Stimulated activated CD4-positive, alpha-beta T cell treated with anti-CD3 and anti-CD28 coated beads, Interleukin-15, amount 100 ng/mL, for 48 hours (primary cell): ENCODE measurements at places on chromosomes 11 and 22.

DNA sequence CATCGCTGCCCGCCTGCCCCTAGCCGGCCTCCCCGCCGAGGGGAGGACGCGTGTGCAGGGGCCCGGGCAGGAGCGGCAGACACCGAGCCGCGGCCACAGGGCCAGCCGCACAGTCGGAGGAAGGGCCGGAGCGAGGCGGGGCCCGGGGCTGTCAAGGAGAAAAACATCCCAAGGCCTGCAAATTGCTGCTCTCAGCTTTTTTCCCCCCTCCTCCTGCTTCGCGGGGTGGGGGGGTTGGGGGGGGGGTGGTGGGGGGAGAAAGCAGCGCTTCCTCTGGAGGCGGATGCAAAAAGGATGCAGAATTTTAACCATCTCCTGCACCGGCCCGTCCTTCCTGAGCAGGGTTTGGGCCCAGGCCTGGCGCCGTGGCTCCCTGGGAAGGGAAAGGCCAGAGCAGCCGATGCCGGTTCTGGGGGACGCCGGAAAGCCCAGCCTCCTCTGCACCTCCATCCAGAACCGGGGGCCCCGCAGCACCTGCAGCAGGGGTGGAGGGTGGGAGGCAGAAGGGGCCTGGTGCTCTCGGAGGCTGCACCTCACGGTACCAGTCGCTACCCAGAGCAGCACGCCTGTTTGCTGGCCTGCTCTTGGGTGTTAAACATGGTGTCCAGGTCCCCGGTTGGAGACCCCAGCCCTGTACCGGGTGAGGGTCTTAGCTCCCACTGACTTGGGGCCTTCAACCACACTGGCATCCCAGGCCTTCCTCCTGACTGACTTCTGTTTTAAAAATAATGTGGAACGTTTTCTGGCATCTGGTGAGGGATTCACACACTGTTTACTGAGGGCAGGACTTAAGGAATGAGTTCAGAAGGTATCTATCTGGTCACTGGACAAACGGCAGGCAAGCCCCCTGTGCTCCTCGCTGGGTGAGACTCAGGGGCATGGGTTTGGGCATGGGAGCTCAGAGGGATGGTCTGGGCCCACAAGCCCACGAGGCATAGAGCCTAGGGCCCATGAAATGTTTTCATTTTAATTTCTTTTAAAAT, 77.4 kb upstream of the WNT7B start:
- DNase-seq = no peak

- DNase-seq = no peak
These were observed 4.3 kb upstream of the LRP5 start for GRCh38 chr11:68308068-68308467.

GRCh38 chr11:132601875-132602274, 930.4 kb downstream of the OPCML start:
- no peak for DNase-seq

DNA sequence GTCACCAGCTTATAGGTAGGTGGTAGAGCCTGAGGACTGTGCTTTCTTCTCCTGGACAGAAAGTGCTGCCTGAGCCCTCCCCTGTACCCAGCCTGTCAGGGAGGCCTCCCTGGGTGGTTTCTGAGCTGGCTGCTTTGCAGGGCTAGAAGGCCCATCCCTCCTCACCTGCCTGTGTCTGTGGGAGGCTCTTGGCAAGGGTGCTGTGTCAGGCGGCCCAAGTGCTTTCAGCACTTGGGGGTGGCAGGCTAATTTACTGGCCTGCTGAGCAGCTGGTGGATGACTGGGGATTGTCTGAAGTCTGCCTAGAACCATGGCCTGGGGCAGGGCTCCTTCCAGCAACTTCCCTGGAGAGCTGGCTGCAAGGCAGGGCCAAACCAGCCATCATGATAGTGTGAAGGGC, 139.0 kb upstream of the NAV2 start:
- DNase-seq = no peak

- DNase-seq = no peak
These were observed 24.8 kb upstream of the POU2AF2 start for GRCh38 chr11:111220721-111221120.

DNA sequence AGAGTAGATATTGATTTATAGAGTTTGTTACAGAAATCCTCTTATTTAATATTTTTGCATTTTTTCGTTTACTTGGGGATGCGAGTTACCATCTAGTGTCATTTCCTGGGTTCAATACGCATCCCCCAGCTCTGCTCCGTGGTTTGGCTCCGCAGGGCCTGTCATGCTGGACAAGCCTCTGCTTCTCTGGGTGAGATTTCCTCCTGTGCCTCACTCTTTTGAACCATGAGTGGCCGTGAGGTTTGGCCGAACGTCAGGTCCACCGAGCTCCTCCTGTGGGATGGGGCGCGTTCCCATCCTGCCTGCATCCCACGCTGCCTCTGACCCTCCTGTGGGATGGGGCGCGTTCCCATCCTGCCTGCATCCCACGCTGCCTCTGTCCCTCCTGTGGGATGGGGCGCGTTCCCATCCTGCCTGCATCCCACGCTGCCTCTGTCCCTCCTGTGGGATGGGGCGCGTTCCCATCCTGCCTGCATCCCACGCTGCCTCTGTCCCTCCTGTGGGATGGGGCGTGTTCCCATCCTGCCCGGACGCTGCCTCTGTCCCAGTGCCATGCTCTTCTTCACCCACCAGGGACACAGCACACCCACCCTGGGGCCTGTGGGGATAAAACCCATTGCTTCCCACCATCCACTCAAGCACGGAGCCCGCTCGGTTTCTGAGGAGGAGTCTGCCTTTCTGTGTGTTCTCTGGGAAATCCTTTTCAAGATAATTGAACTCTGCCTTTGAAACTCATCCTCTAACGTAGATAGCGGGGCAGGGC, 506.8 kb downstream of the BRD1 start:
- no peak for DNase-seq

GRCh38 chr11:17459236-17459896, 17.3 kb downstream of the ABCC8 start:
- no peak for DNase-seq

- no peak for DNase-seq
These were observed 11.3 kb upstream of the SYT7 start for GRCh38 chr11:61592176-61592575.

- DNase-seq = no peak
These were observed 2.9 kb downstream of the TUB start for GRCh38 chr11:8083871-8084281.

- no peak for DNase-seq
These were observed 865 bp downstream of the RBM14 start for GRCh38 chr11:66617155-66617834.

GRCh38 chr22:42791721-42792452, 65.2 kb downstream of the ARFGAP3 start:
- no peak for DNase-seq

DNA sequence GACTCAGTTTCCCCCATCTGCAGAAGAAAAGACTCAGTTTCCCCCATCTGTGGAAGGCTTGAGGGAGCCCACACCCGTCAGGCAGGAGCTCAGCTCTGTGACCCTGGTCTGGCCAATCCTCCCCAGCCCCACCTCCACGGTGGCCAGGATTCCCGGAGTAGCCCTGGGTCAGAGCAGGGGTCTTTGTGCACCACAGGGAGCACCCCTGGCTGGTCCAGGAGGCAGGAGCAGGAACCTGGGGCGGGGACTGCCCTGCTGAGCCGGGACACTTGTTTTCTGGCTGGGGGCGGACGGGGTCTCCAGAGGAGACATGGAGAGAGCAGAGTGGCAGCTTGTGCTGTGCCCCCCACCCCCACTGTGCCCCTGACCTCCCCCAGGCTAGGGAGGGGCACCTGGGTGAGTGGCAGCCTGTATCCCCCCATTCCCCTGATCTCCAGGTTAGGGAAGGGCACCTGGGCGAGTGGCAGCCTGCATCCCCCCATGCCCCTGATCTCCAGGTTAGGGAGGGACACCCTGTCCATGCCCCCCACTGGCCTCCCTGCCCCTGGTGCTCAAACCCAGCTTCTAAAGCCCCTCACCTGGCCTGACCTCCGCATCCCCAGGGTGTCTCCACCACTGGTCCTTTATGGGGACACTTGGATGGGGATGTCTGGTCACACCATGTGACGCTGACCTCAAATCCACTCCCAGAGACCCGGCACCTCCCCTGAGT, 18.8 kb downstream of the IL17REL start:
- DNase-seq = no peak

DNA sequence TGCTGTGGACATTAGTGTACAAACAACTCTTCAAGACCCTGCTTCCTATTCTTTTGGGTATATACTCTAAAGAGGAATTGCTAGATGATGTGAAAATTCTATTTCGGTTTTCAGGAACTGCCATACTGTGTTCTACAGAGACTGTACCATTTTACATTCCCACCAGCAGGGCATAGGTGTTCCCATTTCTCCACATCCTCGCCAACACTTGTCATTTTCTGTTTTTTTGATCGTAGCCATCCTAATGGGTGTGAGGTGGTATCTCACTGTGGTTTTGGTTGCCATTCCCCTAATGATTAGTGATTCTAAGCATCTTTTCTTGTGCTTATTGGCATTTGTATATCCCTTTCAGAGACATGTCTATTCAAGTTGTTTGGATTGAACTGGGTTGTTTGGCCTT, 29.8 kb upstream of the GRK3 start:
- DNase-seq = no peak

DNA sequence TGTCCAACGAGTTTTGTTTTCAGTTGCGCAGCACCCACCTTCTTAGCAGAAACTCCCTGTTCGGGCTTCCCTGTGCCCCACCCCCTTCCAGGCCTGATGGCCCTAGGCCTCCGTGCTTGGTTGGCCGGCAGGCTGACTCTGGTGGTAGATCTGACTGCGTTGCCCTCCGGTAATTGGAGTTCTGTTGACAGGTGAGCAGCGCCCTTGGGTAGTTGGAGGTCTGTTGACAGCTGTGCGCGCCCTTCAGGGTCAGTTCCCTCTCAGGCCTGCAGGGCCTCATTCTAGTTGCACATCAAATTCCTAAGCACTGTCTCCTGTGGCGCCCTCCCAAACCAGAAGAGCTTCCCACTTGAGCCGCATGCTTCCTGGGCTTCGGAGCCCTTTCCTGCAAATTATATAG, 776 bp downstream of the DGCR6 start:
- DNase-seq = no peak
